ENCODE measurements at places on chromosomes 12 and 14.

GRCh38 chr12:93348575-93349435 is 28.9 kb upstream of the NUDT4 start:
- no peak for DNase-seq

GRCh38 chr12:16027002-16027401 is 115.9 kb downstream of the DERA start:
- DNase-seq: no peak

- no peak for DNase-seq
Observed at GRCh38 chr14:29097476-29097875, 330.9 kb downstream of the FOXG1 start.

DNA sequence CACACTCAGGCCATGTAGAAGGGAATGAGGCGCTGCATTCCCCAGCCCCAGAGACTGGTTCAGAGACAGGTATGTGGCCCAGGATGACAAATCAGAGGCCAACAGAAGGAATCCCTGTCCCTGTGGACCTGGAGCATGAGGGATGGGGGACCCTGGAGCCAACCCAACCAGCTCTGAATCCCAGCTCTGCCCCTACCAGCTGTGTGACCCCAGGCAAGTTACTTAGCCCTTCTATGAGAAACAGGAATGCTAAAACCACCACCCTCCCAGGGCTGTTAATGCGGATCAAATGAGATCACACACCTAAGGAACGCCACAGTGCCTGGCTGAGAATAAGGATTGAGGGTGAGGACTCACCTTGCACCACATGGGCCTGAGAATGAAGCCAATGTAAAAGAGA is 15.6 kb downstream of the ITPK1 start:
- no peak for DNase-seq

DNA sequence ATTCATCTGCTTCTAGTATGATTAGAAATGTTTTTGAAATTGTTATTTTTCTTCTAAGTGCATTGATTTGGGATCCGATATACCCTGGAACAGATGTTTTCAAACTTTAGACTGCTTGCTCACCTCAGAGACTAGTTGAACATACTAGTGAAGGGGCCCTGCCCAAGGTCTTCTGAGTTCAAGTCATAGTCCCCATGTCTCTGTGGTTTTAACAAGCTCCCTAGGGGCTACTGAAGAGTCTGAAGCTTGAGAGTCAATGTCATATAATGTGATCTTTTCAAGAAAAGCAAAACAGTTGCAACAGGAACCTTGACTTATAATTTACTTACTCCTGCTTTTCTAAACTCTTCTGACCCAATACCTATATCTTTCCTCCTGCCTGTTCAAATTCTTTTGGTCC is 7.5 kb upstream of the UBE2N start:
- DNase-seq: no peak

- DNase-seq: peak; percentile 9
Observed at GRCh38 chr12:104957719-104958000, 430 bp downstream of the SLC41A2 start.

DNA sequence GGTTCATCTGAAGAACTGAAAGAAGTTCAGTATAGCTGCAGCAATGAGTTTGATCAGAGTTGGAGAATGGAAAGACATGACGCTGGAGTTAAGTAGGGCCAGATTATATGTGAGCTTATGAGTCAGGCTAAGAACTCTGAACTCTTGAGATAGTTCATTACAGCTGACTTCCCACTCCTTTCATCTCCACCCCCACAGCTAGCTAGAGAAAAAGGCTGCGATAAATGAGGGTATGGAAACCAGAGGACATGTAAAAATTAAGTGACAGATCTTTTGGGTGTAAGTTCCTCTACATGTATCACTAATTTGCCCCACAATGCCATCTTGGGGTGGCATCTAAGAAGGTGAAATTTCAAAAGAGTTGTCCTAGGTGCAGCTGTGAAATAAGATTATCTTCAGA is 28.6 kb downstream of the PYM1 start:
- peak; percentile 1 for DNase-seq

DNA sequence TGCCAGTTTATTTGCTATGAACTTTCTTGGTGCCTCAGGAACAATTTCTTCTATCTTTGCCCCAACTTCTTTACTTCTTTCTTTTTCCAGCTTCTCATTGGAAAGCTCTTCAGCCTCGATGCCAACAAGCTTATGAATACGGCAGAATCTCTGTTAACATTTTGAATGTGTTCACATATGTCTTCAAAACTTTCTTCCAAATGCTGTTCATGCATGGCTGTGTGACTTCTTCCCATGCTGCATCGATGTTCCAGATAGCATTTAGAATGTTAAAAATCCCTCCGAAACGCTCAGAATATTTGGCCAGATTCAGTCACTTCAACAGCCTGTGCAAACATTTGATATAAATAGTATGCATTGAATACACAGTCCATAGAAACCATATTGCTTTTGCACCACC is 247.8 kb upstream of the ARID2 start:
- no peak for DNase-seq

- no peak for DNase-seq
Observed at GRCh38 chr12:94760786-94761185, 110.4 kb upstream of the TMCC3 start.

DNA sequence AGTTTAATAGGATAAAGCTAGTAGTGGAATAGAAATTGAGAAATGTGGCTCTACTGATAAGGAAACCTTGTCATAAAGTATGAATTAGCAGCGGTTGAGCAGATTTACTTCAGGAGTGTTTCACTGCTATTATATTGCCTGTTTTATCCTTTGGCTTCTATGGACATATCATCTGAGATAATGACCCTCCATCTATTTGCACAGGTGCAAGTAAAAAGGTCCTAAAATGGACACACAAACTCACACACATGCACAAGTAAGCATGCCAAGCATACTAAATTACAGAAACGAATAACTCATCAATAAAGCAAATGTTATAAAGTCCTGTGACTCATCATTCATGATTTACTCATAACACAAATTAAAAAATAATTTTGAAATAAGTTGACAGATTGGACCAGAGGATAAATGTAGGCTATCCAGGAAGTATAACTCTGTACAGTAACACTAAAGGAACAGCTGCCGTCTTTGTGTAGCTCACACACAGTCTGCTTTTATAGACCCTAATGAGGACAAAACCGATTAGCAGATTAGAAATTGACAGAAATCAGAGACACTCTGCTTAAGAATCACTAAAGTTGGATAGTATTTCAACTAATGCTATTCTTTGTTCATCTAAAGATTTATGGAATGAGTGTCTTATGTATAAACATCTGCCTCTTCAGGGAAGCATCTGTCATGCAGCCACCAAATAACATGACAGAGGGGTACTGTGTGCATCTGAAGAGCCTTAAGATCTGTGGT is 73.9 kb downstream of the SYT1 start:
- no peak for DNase-seq

- DNase-seq: no peak
Observed at GRCh38 chr12:9673404-9674225, 4.1 kb downstream of the CLEC2D start.

DNA sequence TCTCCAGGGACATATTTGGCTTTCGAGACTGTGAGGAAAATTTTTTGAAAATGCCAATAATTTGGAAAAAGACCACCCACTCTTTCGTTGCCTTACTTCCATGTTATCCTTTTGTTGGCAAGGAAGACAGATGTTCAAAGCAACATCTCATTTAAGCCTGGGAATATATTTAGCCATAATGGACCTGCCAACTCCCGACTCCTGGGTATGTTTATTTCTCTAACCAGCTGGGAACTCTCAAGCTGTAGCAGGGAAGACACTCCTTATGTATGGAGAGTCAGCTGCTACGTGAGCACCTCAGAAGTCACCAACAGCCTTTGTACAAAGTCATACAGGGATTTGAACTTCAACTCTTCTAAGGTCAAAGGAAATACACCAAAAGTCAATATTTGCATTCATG is 96.5 kb upstream of the DAAM1 start:
- no peak for DNase-seq

DNA sequence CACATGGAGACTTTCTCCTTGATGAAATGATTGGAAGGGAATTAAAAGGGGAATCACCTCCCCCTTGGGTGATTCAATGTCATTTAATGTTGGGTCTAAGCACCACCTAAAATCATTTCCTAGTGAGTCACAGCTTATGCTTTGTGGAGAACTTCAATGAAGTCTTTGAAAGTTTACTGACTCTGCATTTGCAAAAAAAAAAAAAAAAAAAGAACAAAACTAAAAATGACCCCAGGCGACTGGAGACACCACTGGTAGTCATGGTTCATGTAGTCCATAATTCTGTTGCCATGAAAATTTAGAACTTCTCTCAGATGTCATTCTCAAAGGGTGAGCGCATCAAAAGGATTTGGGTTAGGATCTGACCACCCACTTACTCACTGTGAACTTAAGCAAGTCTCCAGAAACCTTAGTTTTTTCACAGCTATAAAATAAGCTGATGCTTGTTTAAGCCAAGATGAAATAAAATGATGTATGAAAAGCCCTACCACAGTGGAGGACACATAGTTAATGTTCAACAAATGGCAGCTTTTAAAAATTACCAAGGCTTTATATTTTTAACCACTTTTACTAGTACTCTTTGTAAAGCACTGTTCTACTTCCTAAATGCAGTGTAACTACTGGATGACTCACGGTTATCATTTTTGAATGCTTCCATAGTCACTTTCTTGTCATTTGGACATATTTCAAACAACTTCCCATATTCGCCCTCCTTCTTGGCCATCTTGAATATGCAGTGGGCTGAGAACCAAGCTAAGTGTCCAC is 18.1 kb upstream of the KSR2 start:
- no peak for DNase-seq

GRCh38 chr12:96478011-96478410 is 11.4 kb upstream of the CFAP54 start:
- DNase-seq: no peak

GRCh38 chr12:132026796-132027500 is 77.2 kb downstream of the EP400 start:
- no peak for DNase-seq

DNA sequence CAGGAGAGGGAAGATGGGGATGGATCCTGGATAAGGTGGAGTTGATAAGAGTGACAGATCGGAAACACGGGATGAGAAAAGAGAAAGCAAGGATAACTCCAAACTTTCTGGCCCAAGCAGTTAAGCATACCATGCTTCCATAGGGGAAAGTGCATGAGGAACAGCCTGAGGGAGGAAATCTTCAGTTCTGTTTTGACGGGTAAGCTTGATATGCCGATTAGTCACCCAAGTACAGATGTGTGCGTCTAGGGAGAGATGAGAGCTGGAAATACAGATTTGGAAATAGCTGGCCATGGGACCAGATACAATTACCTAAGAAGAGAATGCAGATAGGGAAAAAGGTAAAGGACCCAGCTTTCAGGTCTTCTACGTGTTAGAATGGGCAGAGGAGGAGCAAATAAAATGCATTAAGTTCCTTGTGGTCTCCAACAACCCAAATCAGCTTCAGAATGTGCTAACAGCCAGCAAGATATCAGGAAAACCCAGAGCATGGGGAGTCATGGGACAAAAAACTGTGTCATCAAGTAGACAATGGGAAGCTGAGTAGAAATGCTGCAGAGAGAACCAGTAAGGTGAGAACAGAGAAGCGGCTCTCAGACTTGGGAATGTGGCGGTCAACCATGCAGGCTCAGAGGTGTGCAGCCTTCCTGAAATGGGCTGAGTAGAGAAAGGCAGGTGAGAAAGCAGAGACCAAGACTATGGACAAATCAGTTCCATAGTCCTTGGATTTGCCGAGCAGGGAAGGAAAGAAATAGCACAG is 56.3 kb downstream of the PPP1R36 start:
- DNase-seq: no peak

GRCh38 chr12:17680220-17680619 is 409.8 kb downstream of the RERGL start:
- DNase-seq: no peak

DNA sequence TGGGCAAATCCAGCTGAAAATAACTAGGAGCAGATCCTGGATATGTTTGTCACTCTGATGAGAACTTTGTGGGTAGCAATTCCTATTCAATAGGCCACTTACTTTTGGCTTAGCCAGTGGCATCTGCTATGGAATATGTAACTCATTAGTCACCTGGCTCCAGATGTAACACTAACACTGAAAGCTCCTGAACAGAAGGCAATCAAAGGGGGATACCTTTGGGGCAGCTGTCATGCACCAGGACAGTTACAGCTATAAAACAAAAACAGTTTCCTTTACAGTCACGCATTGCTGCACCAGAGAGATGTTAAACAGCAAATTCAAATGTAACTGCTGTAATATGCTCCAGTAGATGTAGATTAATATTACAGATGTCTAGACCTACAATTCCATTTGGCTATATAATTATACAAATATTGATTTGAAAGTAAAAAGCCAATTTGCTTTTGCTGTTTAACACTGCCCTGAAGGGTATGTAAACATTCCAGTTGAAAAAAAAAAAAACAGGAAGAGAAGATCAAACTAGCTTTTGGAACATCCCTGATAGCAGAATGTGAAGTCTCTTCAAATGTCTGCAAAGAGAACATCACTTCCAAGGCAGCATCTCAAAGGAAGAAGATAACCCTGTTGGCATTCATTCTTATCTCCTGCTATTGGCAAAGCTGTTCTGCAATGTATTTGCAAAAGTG is 18.4 kb downstream of the RACGAP1 start:
- DNase-seq: no peak

DNA sequence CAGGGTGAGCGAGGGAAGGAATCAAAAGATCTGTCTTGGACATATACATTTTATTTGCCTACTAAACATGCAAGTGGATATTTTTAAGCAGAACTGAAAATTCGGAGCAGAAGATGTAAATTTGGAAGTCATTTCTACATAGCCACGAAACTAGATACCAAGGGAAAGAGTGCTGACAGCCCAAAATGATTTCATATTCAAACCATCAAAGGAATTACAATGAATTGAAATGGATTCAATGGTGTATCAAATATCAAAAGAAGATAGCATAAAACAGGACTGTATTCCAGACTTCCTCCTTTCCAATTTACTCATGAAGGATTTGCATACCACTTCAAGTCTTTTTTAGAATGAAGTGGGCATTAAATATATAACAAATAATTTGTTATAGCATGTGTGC is 313.5 kb upstream of the KITLG start:
- no peak for DNase-seq

GRCh38 chr12:105897311-105897725 is 241.4 kb downstream of the NUAK1 start:
- DNase-seq: no peak

DNA sequence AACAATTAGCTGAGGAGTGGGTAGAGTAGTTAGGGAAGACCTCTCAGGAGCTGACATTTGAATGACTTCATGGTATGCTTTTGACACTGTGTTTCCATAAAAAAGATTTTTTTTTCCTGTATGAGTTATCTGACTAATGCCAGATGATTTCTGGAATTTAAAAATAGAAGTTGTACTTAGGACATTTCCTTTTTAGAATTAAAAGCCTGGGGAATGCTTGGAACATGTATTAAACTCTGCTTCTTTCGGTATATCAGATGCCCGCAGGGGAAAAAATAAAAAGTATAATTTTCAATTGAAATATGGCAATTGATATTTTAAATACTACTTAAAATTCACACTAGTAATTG is 41.1 kb downstream of the BRMS1L start:
- DNase-seq: no peak
